NCI-H1105 (cell line): ENCODE measurements at places on chromosomes 3 and 15.

- no peak for DNase-seq
Observed at GRCh38 chr3:194120789-194121770, 14.9 kb upstream of the HES1 start.

GRCh38 chr3:173004681-173005080 lies 136.4 kb downstream of the SPATA16 start:
- DNase-seq = no peak

DNA sequence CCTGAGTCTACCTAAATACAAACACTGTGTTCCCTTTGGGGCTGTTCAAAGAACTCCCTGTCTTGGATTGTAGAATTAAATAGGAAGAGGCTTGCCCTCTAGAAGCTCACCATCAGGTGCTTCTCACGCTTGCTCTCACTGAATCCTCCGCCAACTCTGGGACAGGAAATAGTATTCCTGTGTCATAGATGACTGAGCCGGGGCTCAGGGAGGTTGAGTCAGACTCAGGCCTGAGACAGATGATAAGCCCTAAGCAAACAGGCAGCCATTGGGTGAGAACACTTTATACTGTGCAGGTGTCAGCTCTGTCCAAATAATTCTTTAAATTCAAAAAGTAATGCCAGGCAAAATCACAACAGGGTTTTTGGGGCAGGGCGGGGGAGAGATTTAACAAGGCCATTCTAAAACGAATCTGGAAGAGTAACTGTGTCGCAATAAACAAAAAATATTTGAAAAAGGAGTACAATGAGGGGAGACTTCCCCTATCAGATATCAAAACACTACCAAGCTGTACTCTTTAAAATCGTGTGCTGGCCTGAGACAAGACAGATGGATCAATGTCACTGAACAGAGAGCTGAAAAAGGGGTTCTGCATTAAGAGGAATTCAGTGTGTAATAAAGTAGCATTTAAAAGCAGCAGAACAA lies 59.0 kb downstream of the EPHB3 start:
- DNase-seq = no peak

- DNase-seq = no peak
Observed at GRCh38 chr3:25555695-25556437, 108.8 kb downstream of the TOP2B start.

DNA sequence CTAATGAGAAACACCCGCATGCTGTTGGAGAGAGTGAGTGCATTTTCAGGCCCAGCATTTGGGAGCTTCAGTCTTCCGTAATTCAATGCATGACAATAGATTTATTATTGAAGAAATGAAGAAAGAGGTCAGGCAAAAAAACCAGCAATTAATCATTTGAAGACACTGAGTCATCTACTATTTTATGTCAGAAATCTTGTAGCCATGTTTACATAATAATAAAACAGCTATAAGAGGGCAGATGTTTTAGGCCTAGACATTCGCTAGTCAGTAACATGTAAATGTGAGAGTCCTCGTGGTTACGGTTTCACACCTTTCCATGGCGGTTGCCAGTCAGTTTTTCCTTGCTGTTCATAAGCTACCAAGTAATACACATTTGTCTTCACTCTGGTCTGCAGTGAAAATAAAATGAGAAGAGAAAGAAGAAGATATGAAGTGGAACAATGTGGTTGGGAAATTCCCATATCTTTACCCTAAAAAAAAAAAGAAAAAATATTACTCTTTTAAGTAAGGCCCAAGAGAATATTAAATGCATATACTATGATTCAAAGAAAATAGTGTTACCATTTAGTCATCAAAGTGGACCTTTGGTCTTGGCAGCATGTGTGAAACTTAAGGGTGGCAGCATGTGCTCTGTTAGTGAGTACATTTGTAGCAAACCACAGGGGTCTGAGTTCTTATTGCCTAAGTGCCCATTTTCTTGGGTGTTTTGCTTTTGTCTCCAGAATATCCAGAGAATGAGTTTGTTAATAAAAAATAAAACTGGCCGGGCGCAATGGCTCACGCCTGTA lies 140.5 kb upstream of the TBL1XR1 start:
- DNase-seq = no peak

DNA sequence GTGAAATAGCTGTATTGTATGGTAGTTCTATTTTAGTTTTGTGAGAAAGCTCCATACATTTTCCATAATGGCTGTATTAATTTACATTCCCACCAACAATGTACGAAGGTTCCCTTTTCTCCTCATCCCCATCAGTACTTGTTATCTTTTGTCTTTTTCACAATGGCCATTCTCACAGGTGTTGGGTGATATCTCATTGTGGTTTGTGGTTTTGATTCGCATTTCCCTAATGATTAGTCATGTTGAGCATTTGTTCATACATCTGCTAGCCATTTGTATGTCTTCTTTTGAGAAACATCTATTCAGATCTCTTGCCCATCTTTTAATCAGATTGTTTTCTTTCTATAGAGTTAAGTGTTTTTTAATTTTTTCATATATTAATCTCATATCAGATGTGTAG lies 931.9 kb downstream of the IGSF11 start:
- no peak for DNase-seq

DNA sequence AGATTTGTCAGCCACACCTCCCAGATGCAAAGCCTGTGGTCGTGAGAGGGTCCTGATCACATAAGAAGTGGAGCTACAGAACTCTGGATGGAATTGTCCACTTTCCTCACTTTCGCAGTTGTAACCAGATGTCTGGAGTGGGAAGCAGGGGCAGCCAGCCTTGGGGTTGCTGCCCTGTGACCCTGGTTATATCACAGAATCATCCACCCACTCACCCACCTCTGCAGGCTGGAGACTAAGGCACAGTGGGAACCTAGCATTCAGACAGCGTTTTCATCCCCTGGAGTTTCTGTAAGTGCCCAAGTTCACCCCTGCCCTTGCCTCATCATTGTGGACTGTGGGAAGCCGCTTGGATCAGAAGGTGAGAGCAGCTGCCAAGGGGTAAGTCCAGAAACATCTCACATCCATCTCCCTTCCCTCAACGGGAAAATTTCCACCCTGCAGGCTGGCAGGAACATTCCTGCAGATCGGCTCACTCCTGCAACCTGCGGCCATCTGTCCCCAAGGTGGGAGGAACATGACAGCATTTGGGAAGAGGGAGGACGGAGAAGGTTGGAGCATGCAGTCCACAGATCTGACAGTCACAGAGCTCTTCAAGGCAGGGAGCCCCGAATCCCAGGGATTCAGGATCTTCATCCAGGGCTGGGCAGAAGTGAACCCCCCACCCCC lies 2.9 kb upstream of the IQSEC1 start:
- no peak for DNase-seq

DNA sequence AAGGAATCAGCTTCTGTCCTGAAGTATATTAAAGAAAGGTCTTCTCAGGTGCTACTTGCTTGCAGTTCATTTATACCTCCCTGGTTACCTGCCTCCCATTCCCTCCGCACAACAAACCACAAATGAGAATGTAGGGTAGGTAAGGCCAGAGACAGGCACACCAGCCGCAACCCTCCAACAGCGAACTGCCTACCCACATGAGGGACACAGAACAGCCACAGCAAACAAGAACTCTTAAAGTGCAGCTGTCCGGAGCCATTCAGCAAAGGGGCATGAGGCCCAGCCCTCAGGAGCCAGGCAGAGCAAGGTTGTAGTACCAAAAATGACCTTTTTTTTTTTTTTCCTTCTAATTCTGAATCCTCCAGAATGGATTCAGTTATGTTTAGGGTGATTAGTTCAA lies 52.4 kb downstream of the SPSB4 start:
- no peak for DNase-seq

GRCh38 chr15:75230016-75230343 lies 28.2 kb upstream of the GOLGA6C start:
- no peak for DNase-seq

- peak; percentile 24 for DNase-seq
Observed at GRCh38 chr3:118974356-118975097, 60.1 kb downstream of the IGSF11 start.

GRCh38 chr3:155859859-155860258 lies 5.6 kb upstream of the SLC33A1 start:
- no peak for DNase-seq

GRCh38 chr3:15794303-15794771 lies 3.4 kb downstream of the ANKRD28 start:
- no peak for DNase-seq

- no peak for DNase-seq
Observed at GRCh38 chr3:64166584-64167162, 58.6 kb downstream of the PRICKLE2 start.

- no peak for DNase-seq
Observed at GRCh38 chr3:46479696-46480095, 15.0 kb upstream of the LTF start.

DNA sequence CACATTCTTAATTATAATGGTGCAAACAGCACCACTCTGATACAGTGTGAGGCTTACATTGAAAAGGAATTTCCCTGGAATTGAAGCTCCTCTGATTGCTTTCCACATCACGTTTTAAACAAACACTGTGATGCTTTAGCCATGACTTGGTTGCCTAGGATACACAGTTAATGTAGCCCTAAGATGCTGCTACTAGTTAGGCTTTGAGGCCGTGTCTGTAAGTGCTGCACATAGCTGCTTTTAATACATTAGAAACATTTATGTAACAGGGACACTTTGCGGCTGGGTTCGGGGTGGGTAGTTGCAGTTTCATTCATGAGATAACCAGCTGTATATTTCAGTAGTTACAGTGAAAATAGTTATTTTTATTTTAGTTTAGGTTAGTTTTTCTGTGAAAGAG lies 334.7 kb downstream of the NLGN1 start:
- no peak for DNase-seq

DNA sequence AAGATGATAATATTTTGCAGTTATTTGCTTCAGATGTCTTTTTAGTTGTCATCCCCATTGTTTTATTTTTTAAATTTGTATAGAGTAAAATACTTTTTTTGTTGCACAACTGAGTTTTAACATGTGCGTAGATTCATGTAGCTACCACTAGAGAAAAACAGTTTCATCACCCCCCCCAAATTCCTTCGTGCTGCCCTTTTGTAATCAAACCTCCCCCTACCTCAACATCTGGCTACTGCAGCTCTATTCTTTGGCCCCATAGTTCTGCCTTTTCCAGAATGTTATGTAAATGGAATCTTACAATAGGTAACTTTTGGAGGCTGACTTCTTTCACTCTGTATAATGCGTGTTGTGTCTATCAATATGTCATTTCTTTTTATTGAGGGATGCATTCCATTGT lies 232.0 kb upstream of the RASGRP1 start:
- no peak for DNase-seq

- DNase-seq = no peak
Observed at GRCh38 chr3:36763850-36764703, at the start of gene DCLK3. DCLK3 (minus strand) TSS chr3:36764553; CDS start chr3:36764263, 290 bp downstream.

DNA sequence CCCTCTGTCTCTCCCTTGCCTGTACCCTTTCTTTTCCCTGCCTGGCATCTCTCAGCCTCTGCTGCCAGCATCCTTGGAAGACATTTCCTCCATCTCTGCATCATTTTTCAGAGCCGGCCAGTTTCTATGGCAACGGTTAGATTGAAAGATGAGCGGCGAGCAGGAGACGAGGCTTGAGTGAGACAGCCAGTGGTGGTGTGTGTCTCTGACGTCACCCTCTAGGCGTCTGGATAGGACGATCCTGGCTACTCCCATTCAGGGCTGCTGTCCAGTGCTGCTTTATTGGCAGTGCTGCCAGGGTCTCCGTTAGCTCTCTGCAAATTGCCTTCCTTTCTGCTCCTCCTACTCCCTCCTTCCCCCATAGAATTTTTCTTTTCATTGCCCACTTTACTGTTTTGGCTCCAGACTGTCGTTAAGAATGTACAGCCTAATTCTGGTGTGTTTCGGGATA lies 57.9 kb downstream of the TRAK1 start:
- no peak for DNase-seq

DNA sequence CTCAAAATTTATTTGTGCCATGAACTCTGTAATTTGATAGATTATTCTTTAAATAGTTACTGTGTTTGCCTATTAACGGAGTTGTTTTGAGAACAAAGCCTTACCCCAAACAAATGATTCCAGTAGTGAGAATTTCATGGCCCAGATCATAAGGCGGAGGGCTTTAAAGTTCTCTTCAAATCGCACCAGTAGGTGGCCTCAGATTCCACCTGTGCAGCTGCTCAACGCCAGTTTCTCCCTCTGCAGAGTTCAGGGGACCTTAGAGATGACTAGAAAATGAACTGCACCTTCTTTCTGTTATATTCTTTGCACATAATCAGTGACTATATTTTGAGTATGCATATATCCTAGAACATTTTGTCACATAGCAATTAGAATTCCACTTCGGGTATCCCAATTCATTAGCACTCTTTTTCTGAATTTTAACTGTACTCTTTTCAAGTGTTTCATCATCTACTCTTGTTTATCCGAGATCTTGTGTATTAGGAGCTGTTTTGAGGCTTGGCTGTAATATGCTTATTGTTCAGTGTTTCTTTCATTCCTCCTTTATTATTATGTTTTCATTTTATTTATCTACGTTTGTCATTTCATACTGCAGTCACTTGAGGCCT lies 232.6 kb upstream of the CHRM5 start:
- DNase-seq = peak; percentile 34

DNA sequence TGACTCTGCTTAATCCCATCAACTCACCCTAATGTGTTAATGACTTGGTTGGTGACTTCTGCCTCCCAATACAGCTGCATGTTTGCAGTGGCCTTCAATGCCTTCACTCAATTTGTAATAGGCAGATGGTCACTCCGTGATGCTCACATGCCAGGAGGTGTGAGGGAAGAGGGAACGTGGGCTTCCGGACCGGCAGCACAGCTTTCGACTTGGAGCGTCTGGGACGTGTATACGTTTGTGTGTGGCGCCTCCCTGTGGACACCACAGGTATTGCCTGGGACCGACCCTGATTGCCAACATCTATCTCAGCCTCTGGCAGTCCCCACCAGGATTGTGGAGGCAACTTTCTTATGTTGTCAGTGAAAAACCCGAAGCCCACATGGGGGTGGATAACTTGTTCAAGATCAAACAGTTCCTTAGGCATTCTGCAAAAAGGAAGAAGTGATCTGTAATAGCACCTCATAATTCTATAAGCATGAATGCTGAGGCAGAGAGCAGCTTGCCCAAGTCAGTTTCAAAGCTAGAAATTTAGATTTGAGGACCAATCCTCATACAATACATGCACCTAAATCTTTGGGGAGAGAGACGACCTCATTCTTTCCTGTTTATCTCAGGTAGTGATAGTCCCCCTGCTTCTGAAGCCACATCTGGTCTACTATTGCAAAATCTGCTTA lies 16.9 kb downstream of the MRPL46 start:
- DNase-seq = peak; percentile 7

DNA sequence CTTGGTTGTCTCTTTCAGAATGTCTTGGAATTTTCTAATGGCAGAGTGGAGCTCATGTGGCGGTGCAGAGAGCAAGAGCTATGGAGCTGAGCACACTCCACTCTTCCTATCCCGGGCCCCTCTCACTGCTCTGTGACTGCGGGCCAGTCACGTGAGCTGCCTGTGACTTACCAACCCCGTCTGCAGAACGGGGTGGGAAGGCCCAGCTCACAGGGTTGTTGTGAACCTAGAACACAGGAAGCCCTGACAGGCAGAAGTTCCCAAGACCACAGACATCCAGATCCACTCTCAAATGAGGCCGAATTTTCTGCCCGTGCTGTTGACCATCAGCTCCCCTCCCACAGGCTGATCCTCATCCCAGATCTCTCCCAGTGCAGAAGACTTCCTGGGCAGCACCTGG lies 35.5 kb upstream of the PLXNA1 start:
- DNase-seq = no peak
